ENCODE measurements at places on chromosomes 3 and 15.
A peak's percentile ranks its signal among the peaks of the same experiment; 100 is the strongest.

GRCh38 chr3:194930377-194931204 lies 244.9 kb downstream of the FAM43A start:
- H3K4me1 ChIP-seq, result no peaks in the 10 kb centered on the region
- no peaks in the 10 kb centered on the region for H3K36me3 ChIP-seq
- no peak for DNase-seq
- no peak overlapping the region for H3K4me3 ChIP-seq
- peaks cover 8% of the 10 kb centered on the region for H3K27me3 ChIP-seq

GRCh38 chr15:36398212-36398611 lies 181.2 kb upstream of the CDIN1 start:
- H3K4me1 ChIP-seq, result no peaks in the 10 kb centered on the region
- no peaks in the 10 kb centered on the region for H3K27me3 ChIP-seq
- no peak overlapping the region for H3K27ac ChIP-seq
- no peak for DNase-seq
- H3K4me3 ChIP-seq, result no peak overlapping the region
- no peaks in the 10 kb centered on the region for H3K36me3 ChIP-seq

DNA sequence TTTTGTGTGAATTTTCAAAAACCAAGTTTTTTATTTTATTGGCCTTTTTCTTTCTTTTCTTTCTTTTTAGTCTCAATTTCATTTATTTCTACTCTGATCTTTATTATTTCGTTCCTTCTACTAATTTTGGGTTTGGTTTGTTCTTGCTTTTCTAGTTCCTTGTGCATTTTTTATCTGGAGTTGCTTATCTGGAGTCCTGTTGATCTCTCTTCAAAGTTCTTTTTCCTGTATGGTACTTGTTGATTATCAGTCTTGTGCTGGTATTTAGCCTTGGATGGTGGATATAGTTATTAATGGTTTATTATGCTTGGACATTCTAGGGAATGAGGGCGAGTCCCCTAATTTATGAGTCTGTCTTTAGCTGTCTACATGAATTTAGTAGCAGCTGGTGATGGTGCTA lies 64.7 kb downstream of the LARS2 start:
- H3K4me1 ChIP-seq, result no peaks in the 10 kb centered on the region
- no peaks in the 10 kb centered on the region for H3K27me3 ChIP-seq
- H3K4me3 ChIP-seq, result no peak overlapping the region
- no peak overlapping the region for H3K27ac ChIP-seq
- H3K36me3 ChIP-seq, result peaks cover 24% of the 10 kb centered on the region

- H3K36me3 ChIP-seq, result peaks cover 3% of the 10 kb centered on the region
- peak; percentile 67 for DNase-seq
- no peaks in the 10 kb centered on the region for H3K27me3 ChIP-seq
- peaks cover 35% of the 10 kb centered on the region for H3K4me1 ChIP-seq
Observed at GRCh38 chr3:53046171-53047170, 598 bp upstream of the SFMBT1 start.

DNA sequence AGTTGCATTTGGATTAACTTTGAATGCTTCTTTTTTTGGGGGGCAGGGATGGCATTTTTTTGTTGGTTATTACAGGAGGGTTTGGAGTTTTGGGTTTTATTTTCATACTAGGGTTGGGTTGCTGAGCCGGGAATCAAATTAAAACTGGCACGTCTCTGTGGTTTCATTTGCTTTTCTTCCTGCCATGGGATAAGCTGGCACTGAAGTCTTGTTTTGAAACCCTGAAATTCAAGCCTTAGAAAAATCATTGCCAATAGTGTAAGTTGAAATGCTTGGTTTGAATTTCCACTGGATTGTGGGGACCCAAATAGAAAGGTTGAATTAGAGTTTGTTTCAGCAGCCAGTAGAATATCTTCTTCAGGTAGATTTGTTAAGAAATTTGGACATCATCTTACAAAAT lies 193.1 kb upstream of the DCBLD2 start:
- H3K27me3 ChIP-seq, result peaks cover 5% of the 10 kb centered on the region
- no peak overlapping the region for H3K27ac ChIP-seq
- H3K4me3 ChIP-seq, result no peak overlapping the region
- no peaks in the 10 kb centered on the region for H3K36me3 ChIP-seq
- no peaks in the 10 kb centered on the region for H3K4me1 ChIP-seq

DNA sequence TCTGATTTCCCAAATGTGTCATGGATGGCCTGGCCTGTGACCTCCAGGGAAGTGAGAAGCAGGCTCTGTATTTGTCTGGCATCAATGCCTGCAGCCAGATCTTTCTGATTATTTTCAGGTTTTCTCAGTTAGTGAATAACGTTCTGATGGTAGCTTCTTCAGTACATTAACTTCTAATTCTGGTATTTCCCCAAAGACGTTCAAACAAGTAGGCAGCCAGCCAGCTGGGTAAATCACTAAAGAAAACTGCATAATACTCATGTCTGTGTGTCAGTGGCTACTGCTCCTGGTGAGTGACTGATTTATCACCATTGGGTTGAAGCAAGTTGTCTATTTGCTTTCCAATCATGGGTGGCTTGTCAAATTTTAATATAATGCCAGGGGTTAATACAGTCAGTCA lies 162.6 kb upstream of the PFN2 start:
- no peak for DNase-seq
- peaks cover 10% of the 10 kb centered on the region for H3K27me3 ChIP-seq
- H3K27ac ChIP-seq, result no peak overlapping the region
- H3K36me3 ChIP-seq, result no peaks in the 10 kb centered on the region

- peaks cover 1% of the 10 kb centered on the region for H3K27me3 ChIP-seq
- H3K27ac ChIP-seq, result no peak overlapping the region
- no peaks in the 10 kb centered on the region for H3K36me3 ChIP-seq
- no peak overlapping the region for H3K4me3 ChIP-seq
- no peak for DNase-seq
- H3K4me1 ChIP-seq, result no peaks in the 10 kb centered on the region
Observed at GRCh38 chr3:105140899-105141367, 225.8 kb upstream of the ALCAM start.

GRCh38 chr3:56684029-56684428 lies 964 bp upstream of the TASOR start:
- peaks cover 31% of the 10 kb centered on the region for H3K36me3 ChIP-seq
- H3K4me3 ChIP-seq, result peak overlapping the region; percentile 98

GRCh38 chr3:45204136-45204535 lies 22.0 kb downstream of the TMEM158 start:
- no peak overlapping the region for H3K27ac ChIP-seq
- no peak for DNase-seq
- no peaks in the 10 kb centered on the region for H3K36me3 ChIP-seq
- peaks cover 6% of the 10 kb centered on the region for H3K4me1 ChIP-seq

GRCh38 chr3:76756577-76756976 lies 283.3 kb upstream of the ROBO2 start:
- no peaks in the 10 kb centered on the region for H3K36me3 ChIP-seq
- H3K4me3 ChIP-seq, result no peak overlapping the region
- H3K27ac ChIP-seq, result no peak overlapping the region
- H3K27me3 ChIP-seq, result no peaks in the 10 kb centered on the region
- H3K4me1 ChIP-seq, result no peaks in the 10 kb centered on the region

DNA sequence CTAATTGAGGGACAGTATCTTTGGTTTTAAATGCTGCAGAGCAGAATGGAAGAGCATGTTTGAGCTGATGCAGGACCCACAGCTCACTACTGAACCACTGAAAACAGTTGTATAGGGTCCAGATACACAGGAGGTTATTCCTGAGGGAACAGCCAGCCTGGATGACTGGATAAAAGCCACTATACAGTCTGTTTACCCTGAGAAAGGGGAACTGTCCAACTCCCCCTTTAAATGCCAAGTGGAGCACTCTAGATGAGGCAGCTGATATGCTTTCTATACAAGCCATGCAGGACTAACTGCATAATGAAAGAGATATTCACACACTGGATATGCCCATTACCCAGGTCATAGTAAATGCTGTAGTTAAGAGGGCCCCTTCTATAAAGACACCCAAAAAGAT lies 138.6 kb downstream of the IMPG2 start:
- no peak for DNase-seq
- no peaks in the 10 kb centered on the region for H3K27me3 ChIP-seq
- no peaks in the 10 kb centered on the region for H3K4me1 ChIP-seq
- no peak overlapping the region for H3K4me3 ChIP-seq
- no peak overlapping the region for H3K27ac ChIP-seq

GRCh38 chr3:106168962-106169750 lies 300.3 kb upstream of the CBLB start:
- no peak for DNase-seq
- H3K27ac ChIP-seq, result no peak overlapping the region
- H3K36me3 ChIP-seq, result no peaks in the 10 kb centered on the region
- peaks cover 27% of the 10 kb centered on the region for H3K4me1 ChIP-seq
- H3K4me3 ChIP-seq, result no peak overlapping the region

GRCh38 chr3:119571688-119572087 lies 7.6 kb upstream of the ADPRH start:
- H3K4me1 ChIP-seq, result no peaks in the 10 kb centered on the region
- H3K4me3 ChIP-seq, result no peak overlapping the region
- H3K27me3 ChIP-seq, result peaks cover 20% of the 10 kb centered on the region
- H3K27ac ChIP-seq, result no peak overlapping the region
- no peak for DNase-seq
